ENCODE measurements at places on chromosomes 7 and 10. TPM values are rescaled to one million over a fixed set of nuclear protein-coding genes. Genes with fewer than 3 reads are reported as not detected.

The HMX3 gene
- total RNA-seq, result not detected

The CUL2 gene
- 50.2 TPM for total RNA-seq

The CRPPA gene
- 1.1 TPM for total RNA-seq

The TLX1 gene
- not detected for total RNA-seq

DNA sequence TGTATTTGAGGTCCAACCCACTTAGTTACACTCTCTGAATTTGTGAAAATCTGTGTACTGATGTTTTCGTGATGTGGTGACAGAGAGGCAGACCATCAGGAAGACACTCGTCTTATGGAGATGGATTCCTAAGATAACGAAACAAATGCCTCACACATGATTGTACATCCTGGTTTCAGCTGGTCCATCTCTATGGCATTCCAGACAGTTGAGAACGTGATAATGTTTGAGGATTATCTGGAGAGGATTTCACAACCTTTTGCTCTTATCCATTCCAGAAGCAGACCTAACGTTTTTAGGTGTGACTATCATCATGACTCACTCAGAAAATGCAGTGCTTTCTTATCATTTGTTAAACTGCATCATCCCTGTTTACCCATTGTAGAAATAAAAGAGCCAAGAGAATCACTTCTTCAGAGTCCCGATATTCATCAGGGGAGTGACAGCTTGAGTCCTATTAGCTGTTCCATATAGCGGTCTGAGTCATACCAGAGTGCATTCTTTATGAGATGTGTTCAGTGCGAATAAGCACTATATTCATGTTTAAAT is 74.5 kb downstream of the BMPER start:
- no peak for DNase-seq

The GDF10 gene
- total RNA-seq, result 0.49 TPM

DNA sequence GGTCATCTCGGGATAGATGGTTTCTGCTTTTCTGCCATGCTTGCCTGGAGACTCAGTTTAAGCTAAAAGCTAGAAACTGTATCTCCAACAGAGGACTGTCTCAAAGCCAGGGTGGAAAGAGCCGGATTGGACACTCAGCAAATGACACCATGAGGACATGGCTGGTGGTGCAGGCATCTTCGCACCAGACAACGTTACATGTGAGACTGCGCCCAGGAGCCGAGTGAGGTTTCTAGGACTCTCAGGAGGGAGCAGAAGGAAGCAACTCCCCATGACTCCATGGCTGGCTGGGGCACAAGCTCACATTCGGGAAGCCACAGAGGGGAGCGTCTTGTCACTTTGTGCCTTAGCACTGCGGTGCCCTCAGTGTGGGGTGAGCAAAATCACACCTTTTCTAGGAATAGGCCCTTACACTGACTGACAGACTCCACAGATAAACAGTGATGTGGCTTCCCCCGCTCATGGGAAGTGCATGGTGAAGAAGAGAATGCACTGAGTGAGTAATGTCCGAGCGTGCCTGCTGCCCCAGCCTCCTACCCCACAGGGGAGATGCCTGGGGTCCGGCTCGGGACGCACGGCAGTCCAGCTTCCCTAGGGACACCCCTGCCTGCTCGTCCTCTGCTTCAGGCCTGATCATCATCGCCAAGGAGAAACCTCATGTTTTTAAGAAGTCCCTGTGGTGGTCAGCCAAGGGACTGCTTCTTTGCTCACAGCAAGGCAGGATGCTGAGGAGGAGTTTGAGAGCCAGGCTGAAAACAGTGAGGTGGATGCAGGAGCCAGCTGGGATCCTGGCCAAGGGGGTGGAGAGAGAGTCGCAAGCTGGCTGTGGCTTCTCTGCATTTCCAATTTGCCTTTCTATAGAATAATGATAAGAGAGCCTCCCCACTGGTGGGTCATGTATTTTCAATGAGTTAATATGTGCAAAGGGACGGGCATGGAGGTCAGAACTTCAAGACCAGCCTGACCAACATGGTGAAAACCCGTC is 52.2 kb upstream of the FXYD4 start:
- DNase-seq, result no peak

- no peak for DNase-seq
Measured at GRCh38 chr10:69645296-69646184, 15.5 kb downstream of the FAM241B start.

The HTR5A gene
- total RNA-seq, result not detected

DNA sequence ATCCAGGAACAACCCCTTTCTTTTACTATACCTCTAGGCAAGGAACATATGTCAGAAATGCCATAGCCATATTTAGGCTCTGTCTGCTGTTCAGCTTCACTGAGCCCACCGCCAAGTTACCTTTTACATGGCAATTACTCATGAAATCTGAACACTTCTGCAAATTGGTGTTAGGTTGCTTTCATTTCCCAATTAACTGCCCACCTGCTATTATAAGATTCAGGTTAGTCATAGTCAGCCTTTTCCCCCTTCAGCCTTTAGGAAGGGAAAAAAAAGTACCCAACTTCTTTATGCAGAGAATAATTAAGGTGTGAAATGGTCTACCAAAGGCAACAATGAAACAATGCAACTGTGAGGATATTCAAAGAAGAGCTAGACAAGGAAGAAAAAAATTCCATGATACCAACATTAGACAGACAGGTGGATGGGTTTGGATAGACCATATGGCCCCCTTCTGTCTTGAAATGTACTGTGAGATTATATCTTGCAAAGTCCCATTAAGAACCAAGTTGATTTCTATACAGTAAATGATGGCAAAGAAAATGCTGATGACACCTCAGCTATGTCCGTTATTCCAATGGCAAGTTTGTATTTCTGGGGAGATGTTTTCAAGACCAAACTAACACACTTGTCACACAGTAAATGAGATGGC is 442.1 kb upstream of the NRP1 start:
- no peak for DNase-seq

The LDB3 gene
- total RNA-seq, result not detected

DNA sequence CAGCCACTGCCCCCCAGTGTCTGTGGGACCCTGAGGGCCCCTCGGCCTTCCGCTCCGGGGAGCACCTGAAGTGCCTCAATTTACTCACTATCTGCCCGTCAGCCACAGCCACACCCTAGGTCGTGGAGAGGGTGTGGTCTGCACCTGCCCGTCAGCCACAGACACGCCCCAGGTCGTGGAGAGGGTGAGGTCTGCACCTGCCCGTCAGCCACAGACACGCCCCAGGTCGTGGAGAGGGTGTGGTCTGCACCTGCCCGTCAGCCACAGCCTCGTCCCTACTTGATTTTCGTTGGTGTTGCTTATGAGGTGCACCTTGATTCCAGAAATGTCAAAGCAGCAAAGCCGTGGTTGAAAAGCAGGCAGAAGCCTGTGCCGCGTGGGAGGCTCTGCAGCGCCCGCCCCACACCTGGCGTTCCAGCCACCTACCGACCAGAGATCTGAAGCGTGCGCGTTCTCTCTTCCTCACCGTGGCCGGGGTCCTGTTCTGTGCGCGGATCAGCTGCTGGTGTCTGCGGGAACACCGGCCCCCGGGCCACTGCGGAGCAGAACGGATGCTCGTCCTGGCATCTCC is 101.6 kb downstream of the DYNC2I1 start:
- peak; percentile 84 for DNase-seq

DNA sequence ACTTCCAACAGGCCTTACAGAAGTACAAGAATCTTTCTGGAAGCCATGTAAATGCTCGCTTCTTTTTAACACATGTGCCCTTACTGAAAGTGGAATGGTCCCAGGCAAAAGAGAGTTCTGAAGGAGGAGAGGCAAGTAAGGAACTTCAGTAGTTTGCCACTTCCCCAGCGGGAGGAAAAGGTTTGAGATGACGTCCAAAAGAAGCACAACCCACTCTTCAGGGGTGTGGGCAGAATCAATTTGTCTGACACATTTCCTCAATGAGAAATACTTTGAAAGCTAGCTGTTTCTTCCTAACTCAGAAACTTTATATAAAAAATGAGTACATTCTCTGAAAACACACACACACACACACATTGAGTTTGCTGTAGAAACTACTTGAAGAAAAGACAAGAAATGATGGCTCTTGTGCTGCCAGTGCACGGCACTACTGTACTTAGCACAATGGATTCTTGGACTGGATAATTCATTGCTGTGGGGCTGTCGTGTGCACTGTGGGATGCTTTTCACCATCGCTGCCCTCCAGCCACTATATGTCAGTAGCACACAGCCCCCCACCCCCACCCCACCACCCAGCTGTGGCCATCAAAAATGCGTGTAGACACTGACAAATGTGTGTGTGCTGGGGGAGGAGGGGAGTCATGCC is 183.0 kb downstream of the SRPK2 start:
- DNase-seq, result peak; percentile 78

DNA sequence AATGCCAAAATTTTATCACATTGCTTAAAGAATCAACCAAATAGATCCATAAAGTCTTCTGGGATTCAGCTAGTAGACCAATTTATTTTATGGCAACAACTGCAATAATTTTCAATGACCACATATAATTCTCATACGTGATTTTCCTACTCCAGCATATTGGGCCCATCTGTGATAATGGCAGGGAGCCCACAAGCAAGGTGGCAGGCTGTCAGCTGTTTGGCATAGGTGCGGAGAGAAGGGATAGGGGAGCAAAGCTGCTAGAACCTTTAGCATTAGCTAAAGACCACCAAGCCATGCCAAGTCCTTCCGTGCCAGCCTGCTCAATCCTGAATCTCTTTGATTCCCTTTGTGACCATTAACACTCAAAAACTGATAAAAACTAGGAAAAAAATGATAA is 721.2 kb downstream of the XPNPEP1 start:
- DNase-seq, result no peak

DNA sequence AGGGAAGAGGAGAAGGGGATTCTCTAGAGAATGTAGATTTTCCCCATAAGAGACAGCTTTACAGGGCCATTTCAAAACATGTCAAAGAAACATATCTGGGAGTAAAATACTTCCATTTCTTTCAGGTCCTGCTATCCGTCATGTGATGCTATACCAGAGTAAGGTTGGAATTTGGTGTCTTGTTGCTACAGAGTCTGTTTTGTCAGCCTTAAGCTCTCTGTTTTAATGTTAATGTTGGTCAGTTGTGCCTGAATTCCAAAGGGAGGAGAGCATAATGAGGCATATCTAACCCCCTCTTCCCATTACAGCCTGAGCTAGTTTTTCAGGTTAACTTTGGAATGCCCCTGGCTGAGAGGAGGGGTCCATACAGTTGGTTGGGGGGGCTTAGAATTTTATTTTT is 94.7 kb upstream of the CCDC71L start:
- no peak for DNase-seq

DNA sequence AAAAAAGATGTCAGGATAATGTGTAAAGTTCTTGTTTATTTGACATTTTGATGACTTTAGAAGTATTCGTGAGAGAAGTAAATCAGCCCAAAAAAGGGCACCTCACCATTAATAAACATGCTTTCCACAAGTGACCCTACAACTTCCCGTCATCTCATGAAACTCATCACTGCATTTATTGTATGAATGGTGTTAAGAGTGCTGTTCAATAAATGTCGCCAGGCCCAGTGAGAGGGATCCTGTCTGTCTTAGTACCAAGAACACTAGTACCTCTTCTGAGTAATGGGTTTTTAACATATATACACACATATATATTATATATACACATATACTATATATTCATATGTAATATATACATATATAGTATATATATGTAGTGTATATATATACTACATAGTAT is 61.9 kb downstream of the TMEM26 start:
- no peak for DNase-seq

- no peak for DNase-seq
Measured at GRCh38 chr10:1544929-1545328, 192.4 kb downstream of the ADARB2 start.

DNA sequence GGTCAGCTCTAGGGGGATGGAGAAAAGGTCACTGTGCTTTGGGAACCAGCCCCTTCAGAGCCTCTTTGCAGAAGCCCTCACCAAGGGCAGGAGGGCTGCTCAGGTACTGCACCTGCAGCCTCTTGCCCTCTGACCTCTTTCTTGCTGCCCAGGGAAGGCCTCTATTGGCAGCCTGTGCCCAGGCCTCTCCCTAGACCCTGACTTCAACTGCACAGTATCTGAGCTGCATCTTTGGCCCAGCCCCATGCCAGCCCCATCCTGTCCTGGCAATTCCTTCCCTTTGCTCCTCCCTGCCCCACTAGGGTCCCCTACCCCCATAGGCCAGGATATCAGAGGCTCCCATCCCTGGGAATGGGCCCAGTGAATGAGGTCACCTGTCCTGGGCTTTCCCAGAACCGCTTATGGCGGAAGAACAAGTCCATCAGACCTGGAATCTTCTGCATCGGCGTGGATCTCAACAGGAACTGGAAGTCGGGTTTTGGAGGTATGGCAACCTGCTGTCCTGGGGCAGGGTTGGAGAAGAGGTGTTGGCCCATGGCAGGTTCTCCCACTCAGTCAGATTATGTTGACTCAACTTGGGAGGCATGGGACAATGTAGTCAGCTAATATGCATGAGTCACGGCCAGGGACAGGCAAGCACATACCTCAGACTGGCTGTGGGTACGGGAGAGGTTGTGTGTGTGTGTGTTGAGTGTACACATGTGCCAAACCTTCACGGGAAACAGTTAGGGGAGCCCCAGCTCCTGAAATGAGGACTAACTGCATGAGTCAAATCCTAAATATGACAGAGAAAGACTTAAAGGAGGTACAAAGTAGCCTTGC is 17.1 kb upstream of the CPA1 start:
- DNase-seq, result peak; percentile 60

The HABP2 gene
- total RNA-seq, result not detected

- no peak for DNase-seq
Measured at GRCh38 chr7:4235596-4235995, 446.5 kb upstream of the FOXK1 start.

DNA sequence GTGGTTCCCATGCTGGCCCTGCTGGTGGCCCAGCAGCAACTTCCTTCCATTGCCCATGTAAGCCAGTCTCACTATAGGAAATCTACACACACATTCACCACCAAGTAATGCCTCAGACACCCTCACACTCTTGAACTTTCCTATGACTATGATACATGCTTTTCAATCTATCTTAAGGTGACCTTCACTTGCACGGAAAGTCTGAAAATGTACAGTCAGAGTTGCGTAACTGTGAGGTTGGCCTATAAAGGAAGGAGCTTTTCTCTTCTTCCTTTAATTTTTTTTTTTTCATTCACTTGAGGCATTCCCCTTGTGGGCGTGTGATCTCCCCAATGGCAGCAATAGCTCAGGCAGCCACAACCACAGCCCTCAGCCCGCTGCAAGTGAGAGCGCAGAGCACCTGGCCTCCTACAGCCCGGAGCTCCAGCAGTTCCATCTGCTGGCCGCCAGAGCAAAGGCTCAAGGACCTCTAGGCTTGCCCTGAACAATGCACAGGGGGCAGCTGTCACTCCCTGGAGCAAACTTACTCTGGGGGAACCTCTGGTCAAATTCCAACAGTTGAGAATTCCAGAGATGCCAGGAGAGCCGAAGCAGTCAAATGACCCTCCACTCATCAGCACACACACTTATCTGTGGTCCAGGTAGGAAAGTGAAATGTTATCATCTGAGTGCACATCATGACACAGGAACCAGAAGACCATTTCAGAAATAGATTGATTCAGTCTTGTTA is 123.1 kb upstream of the ADO start:
- DNase-seq, result peak; percentile 92

GRCh38 chr7:118053353-118053752 is 130.6 kb upstream of the LSM8 start:
- DNase-seq, result no peak

The IL2RA gene
- 989 TPM for total RNA-seq

- DNase-seq, result no peak
Measured at GRCh38 chr7:69739931-69740431, 141.7 kb downstream of the AUTS2 start.

The SH2B2 gene
- total RNA-seq, result 2.9 TPM

The NPSR1 gene
- not detected for total RNA-seq

GRCh38 chr10:70267161-70267933 is 16.5 kb downstream of the NPFFR1 start:
- DNase-seq, result no peak
